ENCODE measurements at places on chromosomes 11 and 22. TPM values are rescaled to one million over a fixed set of nuclear protein-coding genes. Genes with fewer than 3 reads are reported as not detected.

LRRC75B gene
- total RNA-seq = 23.0 TPM

DNA sequence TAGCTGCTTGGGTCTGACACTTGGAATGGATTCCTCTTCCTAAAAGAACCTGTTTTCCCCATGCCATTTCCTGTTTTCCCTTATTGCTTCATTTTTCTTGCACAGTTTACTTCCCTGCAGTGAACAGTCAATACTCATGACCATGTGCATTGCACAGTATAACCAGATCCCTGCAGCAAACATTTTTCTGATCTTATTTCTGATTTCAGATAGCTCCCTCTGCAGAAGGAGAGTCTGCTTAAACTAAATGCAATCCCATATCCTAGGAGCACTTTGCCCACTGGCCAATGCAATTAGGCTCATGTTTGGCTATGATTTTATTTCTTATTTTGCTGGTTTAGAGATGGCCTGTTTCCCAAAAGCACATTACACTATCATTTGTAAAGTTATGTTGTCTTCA, 96.7 kb upstream of the CD44 start:
- no peaks in the 10 kb centered on the region for H3K4me1 ChIP-seq
- H3K27ac ChIP-seq = no peak overlapping the region
- no peaks in the 10 kb centered on the region for H3K27me3 ChIP-seq
- H3K4me3 ChIP-seq = no peak overlapping the region
- no peak for DNase-seq
- no peaks in the 10 kb centered on the region for H3K36me3 ChIP-seq

DNA sequence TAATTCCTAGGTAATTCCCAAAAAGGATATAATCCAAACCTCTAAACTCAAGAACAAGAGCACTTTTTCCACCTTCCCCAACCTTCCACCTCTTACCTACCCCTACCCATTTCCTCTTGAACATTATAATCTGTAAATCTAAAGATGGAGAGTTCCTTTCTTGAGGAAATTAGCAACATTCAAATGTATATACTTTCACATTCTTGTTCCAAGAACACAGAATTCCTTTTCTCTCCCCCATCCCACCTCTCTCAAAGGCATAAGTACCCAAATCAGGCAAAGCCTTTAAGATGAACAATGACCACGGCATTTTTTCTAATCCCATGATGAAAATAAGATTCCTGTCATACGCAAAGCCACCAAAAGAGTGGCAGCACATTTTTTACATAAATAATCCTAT, 18.3 kb downstream of the RRAS2 start:
- H3K27me3 ChIP-seq = no peaks in the 10 kb centered on the region
- H3K4me1 ChIP-seq = peaks cover 8% of the 10 kb centered on the region
- no peak for DNase-seq
- H3K27ac ChIP-seq = no peak overlapping the region
- no peaks in the 10 kb centered on the region for H3K36me3 ChIP-seq

GRCh38 chr11:46296059-46296527, 18.6 kb downstream of the CREB3L1 start:
- H3K27ac ChIP-seq = no peak overlapping the region
- H3K4me3 ChIP-seq = peak overlapping the region; percentile 53
- no peaks in the 10 kb centered on the region for H3K27me3 ChIP-seq
- no peaks in the 10 kb centered on the region for H3K36me3 ChIP-seq
- DNase-seq = no peak

GRCh38 chr22:37624876-37625275, 14.6 kb upstream of the SH3BP1 start:
- DNase-seq = no peak
- peak overlapping the region; percentile 49 for H3K27ac ChIP-seq
- H3K36me3 ChIP-seq = no peaks in the 10 kb centered on the region
- no peaks in the 10 kb centered on the region for H3K27me3 ChIP-seq
- peaks cover 4% of the 10 kb centered on the region for H3K4me1 ChIP-seq
- no peak overlapping the region for H3K4me3 ChIP-seq
